ENCODE measurements at places on chromosomes 1 and 21.

DNA sequence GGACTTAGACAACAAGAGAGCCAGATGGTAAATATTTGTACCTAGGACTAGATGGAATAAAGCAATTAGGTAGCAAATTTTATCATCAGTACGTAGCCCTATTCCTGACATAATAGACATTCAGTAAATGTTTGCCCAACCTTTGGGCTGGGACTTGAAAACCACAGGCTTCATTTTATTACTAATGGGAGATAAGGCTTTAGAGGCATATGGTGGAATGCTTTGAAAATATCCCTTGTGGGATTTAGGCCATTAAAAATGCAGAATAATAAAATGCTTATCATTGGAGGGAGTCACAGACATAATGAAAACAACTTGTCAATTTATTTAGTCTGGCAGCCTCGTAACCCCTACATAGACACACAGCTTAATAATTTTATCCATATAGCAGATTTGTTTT, 296.1 kb upstream of the SPAG17 start:
- DNase-seq: no peak

GRCh38 chr1:171623651-171624331, 1.7 kb downstream of the MYOCOS start:
- DNase-seq: no peak

GRCh38 chr21:45078877-45079281, 4.5 kb downstream of the ADARB1 start:
- DNase-seq: peak; percentile 65

GRCh38 chr1:159532922-159533321, 2.9 kb downstream of the OR10J5 start:
- no peak for DNase-seq

- no peak for DNase-seq
Observed at GRCh38 chr1:61387829-61388228, 305.5 kb downstream of the NFIA start.

DNA sequence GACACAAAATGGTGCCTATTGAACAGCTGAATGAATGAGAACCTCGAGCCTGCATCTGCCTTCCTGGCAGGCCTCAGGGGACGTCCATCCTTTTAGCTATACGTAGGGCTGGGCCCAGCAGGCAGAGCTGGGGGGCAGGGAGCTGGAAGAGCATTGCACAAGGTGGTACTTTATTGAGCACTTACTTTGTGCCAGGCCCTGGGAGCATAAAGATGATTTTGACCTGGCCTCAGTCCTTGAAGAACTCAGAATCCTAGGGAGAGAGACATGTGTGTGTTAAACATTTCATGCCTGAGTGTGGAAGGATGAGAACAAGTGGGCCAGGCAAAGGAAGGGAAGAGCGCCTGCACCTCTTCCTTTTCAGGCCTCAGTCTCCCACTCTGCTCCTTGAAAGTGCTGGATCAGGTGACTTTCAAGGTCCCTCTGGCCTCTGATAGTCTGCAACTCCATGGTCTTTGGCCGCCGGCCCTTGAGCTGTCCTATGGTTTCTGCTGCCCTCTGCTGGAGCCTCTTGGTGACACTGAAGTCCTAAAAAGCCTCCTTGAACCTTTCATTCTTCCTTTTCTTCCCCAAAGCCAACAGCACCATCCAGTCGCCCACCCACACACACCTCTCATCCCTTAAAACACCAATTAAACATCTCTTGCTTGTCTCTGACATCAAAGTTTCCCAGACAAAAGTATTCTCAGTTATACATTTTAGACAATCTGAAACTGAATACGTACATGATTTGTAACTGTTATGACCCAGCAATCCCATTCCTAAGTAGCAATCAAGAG, 3.5 kb upstream of the PEAR1 start:
- peak; percentile 55 for DNase-seq

Measured in activated T-cell treated with anti-CD3 and anti-CD28 coated beads, Interleukin-2, amount 50 U/mL, for 1 hour (primary cell).